ENCODE measurements at places on chromosomes 7 and 10. TPM values are rescaled to one million over a fixed set of nuclear protein-coding genes. Genes with fewer than 3 reads are reported as not detected.

The CFAP69 gene
- polyA plus RNA-seq: 12.6 TPM

DNA sequence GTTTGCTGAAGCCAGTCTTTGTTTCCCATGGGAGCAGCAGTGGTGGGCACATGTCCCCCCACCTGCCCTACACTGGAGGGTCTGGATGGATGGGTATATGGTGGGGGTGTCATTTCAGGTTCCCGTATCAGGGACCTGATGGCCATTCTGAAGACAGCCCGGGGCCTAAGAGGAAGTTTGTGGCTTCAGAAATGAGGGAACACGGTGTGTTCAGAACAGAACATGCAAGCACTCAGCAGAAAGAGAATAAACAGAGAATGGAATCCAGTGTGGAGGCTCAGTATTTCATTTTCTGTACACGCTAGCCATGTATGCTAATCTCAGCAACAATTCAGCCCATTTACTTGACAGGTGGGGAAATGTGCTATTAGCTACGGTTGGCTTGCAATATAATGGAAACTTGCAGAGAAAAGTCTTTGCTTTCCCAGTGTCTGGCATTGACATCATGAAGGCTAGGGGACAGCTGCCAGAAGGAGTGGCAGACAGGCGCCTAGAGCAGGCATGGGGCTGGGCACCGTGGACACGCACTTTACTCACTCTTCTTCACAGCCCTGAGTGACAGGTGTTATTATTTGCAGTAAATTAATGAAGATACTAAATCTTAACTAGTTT is 98.6 kb downstream of the ELMO1 start:
- no peak for DNase-seq

The HYAL4 gene
- 0.18 TPM for polyA plus RNA-seq

DNA sequence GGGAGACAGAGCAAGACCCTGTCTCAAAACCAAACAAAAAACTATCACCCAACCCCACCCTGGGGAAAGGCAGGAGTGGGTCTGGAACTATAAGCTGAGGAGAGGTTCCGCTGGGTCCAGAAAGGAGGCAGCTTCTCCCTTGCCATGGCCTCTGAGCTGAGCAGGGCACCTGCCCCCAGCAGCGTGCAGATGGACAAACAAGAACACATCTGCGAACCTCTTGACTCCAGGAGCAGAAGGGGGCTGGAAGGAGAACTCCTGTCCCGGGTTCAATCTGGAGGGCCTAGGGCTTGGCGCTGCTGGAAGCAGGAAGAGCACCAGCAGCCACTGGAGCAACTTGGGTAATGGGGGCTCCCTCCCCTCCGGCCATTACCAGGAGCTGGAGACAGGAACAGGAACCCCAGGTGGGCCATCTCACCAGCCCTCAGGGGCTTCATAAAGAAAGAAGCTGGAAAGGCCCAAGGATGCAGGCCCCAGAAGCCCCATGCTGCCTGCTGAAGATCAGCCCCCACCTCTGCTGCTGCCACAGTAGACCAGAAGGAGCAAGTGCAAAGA is 19.0 kb upstream of the PPIF start:
- DNase-seq: no peak

DNA sequence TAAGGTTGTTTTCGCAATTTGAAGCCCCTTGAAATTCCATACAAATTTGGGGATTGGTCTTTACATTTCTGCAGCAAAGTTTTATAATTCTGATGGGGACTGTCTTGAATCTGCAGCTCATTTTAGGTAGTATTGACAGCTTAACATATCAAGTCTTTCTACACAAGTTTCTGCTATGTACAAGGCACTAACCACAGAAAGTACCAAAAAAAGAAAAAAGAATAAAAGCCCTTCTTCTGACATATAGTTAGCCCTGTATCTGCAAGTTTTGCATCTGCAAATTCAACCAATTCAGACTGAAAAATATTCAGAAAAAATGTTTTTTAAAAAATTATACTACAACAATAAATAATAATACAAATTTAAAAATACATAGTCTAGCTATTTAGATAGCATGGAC is 15.3 kb downstream of the POT1 start:
- DNase-seq: no peak

DNA sequence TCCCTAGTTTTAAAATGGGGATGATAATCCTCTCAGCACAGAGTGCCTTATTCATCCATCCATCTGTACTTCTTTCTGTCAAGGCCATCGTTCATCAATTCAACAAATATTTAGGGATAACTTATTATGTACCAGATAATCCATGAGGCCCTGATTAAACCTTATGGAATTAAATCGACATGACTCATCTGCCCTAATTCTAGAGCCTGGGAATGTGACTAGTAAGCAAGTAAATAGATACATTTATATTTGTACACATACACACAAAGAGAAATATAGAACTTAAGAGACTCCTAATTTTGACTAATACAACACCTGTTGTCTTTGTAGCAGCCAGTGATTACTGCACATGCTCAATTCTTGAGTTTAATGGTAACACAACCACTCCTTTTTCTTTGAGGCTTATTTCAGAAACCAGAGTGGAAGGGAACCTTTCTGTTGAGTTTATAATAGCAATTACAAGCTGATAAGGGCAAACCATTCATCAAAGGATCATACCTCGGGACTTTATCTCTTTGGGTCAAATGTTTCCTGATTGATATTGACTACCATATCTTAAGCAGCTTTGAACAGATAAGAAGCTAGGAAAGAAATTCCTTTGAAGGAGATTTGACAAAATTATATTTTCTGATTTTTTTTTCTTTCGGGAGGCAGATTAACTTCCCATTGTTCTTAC is 122.7 kb downstream of the ARID5B start:
- no peak for DNase-seq

DNA sequence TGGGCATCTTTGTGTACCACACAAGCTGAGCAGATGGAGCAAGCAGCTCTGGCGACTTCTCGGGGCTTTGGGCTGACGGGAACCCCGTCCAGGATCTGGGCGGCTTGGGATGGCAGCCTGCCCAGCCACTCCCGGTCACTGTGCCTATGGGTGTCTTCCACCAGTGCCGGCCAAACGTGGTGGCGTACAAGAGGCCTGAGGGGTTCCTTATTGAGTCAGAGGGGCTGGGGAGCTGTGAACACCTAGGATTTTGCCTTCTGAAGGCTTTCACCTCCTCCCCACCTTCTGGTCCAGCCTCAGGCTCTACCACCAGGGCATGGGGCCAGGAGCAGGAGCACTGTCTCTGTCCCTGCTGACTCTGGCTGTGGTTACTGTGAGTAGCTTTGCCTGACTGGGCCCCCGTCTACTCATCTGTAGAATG is 71.8 kb upstream of the PPIF start:
- no peak for DNase-seq
